Muscle of arm (tissue), 14 donors: ENCODE measurements at places on chromosomes 3 and 15. TPM values are rescaled to one million over a fixed set of nuclear protein-coding genes. Genes with fewer than 3 reads are reported as not detected.

Gene HYAL1
- polyA plus RNA-seq: 1.0 TPM

Gene CAV3
- polyA plus RNA-seq: 200 TPM

DNA sequence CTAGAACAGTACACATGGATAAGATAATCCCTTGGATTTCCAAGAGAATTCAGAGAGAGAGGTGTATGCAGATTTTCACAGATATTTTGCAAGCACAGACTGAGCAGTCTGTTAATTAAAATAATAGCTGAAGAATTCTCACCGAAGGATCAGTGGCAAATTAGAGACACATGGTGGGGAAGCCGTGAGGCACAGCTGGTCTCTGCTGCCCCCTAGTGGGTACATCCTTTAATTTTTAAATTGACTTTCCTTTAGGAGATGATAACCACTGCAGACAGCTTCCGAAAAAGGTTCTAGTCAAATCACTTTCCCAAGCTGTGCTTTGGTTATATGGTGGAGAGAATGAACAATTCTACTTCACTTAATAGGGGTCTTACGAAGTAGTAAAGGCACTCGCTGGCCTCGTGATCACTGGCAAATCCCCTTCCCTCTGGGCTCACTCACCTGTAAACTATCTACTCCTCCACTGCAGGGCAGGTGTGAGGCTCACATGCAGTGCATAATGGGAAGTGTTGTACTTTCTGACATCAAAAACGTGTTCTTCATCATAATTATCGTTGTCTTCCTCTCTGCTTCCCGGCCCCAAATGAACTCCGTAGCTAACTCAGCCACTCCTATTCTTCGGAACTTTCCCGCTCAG, 19.5 kb downstream of the MESD start:
- peak; percentile 81 for DNase-seq

GRCh38 chr15:58010983-58011382, 54.5 kb downstream of the ALDH1A2 start:
- peak; percentile 11 for DNase-seq

Gene ZNF621
- polyA plus RNA-seq: 14.2 TPM

Gene KLHL40
- 117 TPM for polyA plus RNA-seq

DNA sequence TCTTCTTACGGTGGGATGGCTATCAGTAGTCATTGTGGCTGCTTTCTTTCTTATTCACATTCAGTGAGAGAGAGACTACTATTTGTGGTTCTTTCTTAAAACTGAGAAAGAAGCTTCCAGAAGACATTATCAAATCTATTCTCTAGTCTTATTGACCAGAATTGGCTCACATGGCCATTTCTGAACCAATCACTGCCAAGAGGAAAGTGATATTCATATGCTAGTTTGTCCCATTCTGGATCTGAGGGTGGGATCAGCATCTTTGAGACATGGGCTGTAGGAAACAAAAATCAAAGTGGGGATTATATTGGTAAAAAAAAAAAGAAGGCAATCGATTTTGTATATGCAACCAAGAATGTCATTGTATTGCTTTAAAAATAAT, 106.4 kb upstream of the RASGRP1 start:
- no peak for DNase-seq

GRCh38 chr3:155342344-155342743, 48.9 kb upstream of the STRIT1 start:
- DNase-seq: peak; percentile 23

DNA sequence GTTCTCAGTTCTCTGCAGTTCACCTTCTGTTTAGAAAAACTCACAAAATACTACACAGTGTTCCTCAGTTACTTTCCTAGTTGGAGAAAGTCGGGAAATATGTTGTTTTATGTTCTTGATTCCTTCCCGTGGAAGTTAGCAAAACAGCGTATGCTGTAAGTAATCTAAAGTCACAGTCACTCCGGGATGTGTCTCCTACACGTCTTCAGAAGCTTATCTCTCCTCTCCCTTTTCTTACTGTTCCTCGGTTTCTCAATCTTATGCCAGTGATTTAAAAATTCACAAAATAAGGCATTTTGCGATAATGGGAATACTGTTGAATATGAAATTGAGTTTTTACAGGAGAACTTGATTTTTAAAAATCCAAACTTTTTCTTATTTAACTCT, 1.7 kb downstream of the HEG1 start:
- DNase-seq: no peak

Gene CX3CR1
- polyA plus RNA-seq: 3.9 TPM

Gene SLC22A14
- polyA plus RNA-seq: 0.12 TPM

DNA sequence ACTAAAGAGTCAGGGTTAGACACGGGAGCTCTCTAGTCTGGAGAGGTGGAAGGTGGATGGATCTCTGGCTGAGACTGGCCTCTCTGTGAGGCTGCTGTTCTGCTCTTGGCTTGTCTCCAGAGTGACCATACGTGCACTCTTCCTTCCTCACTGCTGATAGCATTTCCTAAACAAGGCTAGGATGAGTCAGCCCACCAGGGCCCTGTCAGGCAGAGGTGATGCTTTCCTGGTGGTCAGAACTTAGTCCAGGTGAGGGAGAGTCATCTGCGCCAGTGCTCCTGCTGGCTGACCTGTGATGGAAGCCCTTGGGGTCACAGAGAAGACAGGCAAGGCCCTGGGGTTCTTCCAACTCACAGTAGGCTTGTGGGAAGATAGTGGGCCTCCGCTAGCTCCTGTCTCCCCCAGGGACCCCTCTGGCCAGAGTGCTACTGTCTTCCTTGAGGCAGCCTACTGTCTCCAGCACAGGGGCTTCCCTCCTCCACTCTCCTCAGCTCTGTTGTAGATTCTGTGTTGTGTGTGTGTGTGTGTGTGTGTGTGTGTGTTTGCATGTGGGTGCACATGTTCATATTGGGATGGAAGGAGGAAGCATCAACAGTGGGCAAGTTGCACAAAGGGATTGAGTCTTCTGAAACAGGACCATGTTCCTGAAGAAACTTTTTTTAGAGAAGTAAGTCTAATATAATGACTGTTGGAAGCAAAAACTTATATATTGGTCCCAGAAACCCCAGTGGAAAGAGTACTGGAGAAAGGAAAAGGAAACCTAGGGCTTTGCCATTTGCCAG, 16.5 kb downstream of the ALPK3 start:
- no peak for DNase-seq

- no peak for DNase-seq
These were observed 354.1 kb upstream of the SGO1 start for GRCh38 chr3:20540066-20540465.

Gene NEK10
- 4.4 TPM for polyA plus RNA-seq

Gene EXD1
- not detected for polyA plus RNA-seq

Gene ARHGEF26
- polyA plus RNA-seq: 16.0 TPM

- no peak for DNase-seq
These were observed 44.0 kb downstream of the CD200 start for GRCh38 chr3:112376992-112377391.

- DNase-seq: no peak
These were observed 213.5 kb downstream of the NECTIN3 start for GRCh38 chr3:111285184-111285538.

Gene CLDN16
- 0.29 TPM for polyA plus RNA-seq

DNA sequence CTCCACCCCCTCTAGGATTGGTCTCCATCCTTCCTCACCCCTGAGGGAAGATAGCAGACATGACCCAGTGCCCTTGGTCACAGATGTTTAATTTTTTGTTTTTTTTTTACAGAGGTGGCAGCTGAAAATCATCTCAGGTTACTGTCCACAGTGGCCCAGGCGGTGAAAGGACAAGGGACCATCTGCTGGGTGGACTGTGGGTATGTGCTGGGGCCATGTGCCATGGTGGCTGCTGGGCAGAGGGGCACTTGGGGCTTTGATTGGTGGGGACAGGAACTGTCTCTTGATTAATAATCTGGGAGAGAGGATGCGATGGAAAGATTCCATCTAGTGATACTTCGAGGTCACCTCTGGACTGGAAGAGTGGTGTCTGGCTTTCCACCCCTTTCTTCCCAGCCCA, 25.4 kb downstream of the PDIA5 start:
- DNase-seq: no peak

DNA sequence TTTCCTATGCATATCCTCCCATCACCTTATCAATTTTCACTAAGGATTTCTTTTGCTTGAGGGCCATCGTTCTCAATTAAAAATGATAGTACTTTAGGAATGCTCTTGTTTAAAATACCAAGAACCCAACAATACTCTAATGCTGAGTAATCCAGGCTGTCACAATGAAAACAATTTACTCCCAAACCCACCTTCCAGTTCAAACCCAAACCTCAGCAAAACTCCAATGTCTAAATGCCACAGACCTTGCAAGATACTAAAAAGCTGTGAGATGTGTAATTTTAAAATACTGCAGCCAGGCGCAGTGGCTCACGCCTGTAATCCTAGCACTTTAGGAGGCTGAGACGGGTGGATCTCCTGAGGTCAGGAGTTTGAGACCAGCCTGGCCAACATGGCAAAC, 889.8 kb downstream of the ROBO1 start:
- DNase-seq: no peak
